Stomach (tissue), 19 donors: ENCODE measurements at places on chromosomes 6 and 20. TPM values are rescaled to one million over a fixed set of nuclear protein-coding genes. Genes with fewer than 3 reads are reported as not detected.

CST9 gene
- polyA plus RNA-seq, result not detected

FUT9 gene
- 0.46 TPM for polyA plus RNA-seq

SEMG1 gene
- not detected for polyA plus RNA-seq

GLO1 gene
- 52.0 TPM for polyA plus RNA-seq

CNR1 gene
- 0.98 TPM for polyA plus RNA-seq

ANKRD66 gene
- polyA plus RNA-seq, result not detected

- no peak for DNase-seq
These were observed 10.1 kb downstream of the CD164 start for GRCh38 chr6:109372130-109372529.

- no peak for DNase-seq
These were observed 450.2 kb downstream of the CDH26 start for GRCh38 chr20:60408435-60408834.

DNA sequence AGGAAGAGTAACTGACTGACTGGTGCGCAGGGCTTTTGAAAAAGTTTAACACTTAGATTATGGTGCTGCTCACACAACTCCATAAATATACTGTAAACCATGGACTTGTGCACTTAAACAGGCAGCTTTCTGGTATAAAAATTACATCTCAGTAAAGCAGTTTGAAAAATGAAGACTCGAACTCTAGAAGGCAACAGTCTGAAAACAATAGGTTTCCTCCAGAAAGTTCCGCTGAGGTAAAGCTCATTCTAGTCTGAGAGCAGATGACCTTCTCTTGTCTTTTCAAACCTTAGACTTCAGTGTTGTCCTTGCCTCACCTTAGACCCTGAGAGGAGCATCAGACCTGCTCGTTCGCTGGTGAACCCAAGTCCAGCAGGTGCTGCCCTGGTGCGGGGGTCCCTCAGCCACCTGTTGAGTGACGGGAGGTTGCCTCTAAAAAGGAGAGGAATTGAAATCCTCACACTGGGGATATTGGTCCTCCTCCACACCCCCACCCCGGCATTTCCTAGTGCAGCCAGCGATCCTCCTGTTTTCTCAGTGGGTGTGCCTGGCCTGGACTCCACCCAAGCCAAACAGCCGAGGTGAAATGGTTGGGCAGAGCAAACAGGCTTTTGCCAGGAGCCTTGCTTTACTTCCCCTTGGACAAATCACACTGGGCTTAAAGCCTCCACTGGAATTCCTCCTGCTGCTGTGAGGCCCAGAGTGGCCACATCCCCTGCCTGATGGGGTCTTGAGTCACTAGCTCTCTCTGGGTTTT lies 14.7 kb upstream of the PYGB start:
- peak; percentile 94 for DNase-seq

DNA sequence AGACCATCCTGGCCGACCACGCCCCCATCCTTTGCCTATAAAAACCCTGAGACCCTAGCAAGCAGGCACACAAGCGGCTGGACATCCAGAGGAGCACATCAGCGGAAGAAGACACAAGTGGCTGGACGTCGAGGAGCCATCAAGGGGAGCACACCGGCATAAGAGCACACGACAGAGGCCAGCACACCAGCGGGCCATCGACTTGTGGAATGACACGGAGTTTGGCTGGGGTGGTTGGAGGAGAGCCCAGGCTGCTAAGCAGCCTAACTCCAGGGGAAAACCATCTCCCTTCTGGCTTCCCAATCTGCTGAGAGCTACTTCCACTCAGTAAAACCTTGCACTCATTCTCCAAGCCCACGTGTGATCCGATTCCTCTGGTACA lies 44.8 kb upstream of the BCLAF1 start:
- DNase-seq, result peak; percentile 34

- peak; percentile 84 for DNase-seq
These were observed 7.0 kb downstream of the UBD start for GRCh38 chr6:29552512-29553051.

- no peak for DNase-seq
These were observed 71.0 kb downstream of the TRAM2 start for GRCh38 chr6:52505726-52506409.

GRCh38 chr6:148340586-148341297 lies 1.9 kb upstream of the SASH1 start:
- DNase-seq, result no peak

DNA sequence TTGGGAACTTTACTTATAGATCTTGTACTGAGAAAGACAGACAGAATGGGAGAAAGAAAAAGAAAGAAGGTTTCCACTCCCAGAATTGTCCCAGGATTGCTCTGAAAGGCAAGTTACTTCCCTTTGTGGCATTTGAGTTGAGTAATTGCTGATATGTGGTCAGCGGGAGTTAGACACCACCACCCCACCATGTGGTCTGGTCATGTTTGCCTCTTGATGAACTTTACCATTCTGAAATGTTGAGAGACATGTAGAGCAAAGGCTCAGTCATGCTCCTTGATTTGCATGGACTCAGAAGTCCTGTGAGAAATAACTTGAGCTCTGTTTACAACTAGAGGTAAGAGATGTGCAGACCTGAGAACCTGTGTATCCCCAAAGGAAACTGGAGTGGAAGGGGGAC lies 17.1 kb downstream of the TCF21 start:
- DNase-seq, result no peak

- no peak for DNase-seq
These were observed 22.1 kb upstream of the RALGAPA2 start for GRCh38 chr20:20734475-20734948.

DNA sequence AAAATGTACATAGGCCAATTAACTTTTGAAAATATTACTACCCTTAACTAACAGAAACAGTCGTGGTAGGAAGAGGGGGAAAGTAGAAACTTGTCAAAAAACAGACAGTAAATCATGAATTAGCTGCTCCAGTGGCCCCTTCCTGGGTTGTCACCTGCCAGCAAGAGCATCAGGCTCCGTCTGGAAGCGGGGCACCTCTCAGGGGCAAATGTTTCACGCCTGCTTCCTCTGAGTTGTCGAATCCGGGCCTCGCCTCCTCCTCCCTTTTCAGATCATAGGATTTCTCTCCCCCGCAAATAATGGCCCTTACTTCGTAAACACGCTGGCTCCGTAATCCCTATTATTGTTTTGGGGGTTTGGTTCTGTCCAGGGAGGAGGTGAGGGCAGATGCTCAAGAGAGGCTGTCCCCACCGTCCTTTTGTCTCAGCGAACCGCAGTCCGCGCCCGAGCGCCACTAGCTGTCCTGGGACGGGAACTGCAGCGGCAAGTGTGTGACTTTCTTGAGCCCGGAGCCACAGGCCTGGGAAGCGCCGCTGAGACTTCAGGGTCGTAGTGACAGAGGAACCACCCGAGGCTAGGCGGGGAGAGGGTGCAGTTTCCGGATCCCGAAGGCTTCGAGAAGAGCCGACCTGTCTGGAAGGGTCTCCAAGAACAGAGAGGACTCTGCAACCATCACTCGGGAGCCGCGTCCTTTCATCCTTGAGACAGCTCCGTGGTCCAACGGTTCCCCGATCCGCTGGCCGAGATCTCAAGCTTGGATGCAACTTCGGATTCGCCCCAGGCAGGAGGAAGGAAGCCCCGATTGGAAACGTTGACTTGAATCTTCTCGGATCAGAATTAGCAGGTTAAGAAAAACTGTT lies 214.5 kb upstream of the ZNF184 start:
- DNase-seq, result peak; percentile 92

- DNase-seq, result no peak
These were observed 20.2 kb downstream of the ADNP start for GRCh38 chr20:50911030-50911429.

DNA sequence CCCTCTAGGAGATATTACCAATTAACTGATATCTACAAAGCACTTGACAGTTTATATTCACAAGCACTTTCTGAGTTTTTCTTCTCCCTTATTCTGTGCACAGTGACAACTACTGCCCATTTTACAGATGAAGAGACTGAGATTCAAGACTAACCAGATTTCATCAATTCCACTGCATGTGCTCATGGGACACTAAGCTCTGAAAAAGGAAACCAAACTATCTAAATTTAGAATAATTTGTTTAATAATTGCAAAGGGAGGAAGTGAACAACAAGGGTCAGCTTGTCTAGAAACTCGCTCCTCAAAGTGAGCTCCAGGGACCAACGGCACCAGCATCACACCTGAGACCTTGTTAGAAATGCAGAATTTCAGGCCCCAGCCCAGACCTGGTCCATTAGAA lies 50.8 kb upstream of the MYLIP start:
- DNase-seq, result no peak

GRCh38 chr6:53926505-53926904 lies 131.7 kb downstream of the LRRC1 start:
- no peak for DNase-seq

DNA sequence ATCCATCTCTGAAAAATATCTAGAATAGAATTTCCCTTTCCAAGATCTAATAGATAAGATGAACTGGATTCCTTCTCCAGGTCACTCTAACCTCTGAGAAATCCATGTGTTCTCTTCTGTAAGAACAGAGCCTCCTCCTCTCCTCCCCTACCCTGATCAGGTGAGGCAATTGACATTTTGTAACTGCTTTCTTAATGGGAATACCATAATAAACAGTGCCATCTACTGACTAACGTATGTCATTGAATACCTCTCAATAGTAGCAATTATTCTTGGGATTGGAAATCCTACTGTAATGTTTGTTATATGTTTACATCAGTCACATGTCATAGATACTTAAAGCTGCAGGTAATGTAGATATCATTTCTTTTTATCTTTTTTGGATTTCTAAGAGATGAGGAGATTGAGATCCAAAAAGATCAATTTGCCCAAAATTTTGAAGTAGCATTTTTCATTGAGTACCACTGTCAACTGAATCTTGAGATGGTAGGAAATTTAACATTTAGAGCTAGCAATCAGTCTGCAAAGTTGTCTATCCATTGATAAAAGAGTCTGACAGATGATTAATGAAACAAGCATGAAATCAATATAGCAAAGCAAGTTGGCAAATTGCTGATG lies 365.8 kb upstream of the HSF2 start:
- DNase-seq, result no peak

DNA sequence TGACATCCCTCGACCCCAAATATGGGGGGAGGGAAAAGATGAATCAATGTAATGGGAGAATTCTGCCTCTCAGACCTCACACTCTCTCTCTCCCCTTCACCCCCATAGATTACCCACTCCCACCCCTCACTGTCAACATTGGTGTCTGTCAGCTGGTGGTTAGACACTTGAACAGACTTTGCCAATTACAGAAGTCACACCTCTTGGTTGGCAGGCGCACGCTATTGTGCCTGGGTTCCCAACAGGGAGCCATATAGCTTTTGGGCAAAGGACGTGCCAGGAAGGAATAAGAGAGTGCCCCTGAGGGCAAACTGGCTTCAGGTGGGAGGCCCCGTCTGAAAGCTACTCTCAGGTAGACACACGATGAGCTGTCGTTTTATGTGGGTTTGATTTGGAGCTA lies 54.1 kb upstream of the FYN start:
- DNase-seq, result no peak

DNA sequence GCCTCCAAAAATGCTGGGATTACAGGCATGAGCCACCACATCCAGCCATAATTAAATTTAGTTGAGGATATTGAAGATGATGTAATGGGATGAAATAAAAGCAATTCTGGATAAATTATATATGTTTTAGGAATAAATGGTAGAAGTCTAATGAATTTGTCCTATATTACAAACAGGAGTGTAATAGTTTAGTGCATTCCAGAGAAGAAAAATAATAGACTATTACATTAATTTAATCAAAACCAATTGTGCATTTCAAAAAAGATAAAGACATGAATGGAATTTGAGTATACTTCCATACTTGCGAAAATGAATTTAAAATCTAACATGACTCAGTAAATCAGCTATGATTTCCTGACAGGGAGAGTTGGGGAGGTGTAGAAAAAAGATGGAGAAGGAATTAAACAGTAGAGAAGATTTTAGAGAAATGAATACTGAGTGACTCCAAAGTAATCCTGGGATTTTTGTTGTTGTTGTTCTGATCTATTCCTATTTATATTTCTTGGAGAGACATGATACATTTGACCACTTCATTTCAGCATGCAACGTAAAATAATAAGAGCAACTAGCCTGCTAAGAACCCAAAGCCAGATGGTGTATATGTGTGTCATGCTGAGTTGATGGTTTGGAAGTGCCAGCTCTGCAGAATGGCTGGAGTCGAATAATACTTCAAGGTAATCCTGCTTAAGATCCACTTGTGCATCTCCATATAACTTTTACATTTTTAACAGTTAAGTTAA lies 67.4 kb downstream of the AIG1 start:
- no peak for DNase-seq

DNA sequence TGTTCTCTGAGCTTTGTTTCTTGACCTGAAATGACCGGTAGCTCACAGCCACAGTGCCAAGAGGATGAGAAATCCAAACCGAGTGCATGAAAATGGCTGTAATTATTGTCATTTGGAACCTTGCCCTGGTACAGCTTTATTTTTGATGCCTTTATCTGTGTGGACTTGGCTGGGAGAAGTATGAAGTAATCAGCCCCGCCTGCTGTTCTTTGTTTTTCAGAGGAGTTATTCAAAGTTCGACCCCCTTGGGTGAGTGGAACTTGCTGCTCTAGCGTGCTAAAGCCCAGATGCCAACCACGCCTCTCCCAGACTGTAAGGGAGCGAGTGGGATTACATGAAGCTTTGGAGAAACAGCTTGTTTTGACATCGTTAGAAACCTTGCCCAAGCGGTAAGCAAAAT lies 48.3 kb downstream of the ECT2L start:
- no peak for DNase-seq

GRCh38 chr6:57421503-57421902 lies 104.1 kb downstream of the PRIM2 start:
- DNase-seq, result no peak

GRCh38 chr6:579339-579738 lies 77.6 kb downstream of the HUS1B start:
- DNase-seq, result peak; percentile 30
